ENCODE measurements at places on chromosomes 7 and 10.
A peak's percentile ranks its signal among the peaks of the same experiment; 100 is the strongest.

GRCh38 chr10:130181858-130182257 is 45.7 kb downstream of the GLRX3 start:
- no peak for DNase-seq

GRCh38 chr7:50856231-50856630 is 73.5 kb upstream of the GRB10 start:
- no peak for DNase-seq

- no peak for DNase-seq
These were observed 90.1 kb downstream of the INHBA start for GRCh38 chr7:41612798-41613197.

DNA sequence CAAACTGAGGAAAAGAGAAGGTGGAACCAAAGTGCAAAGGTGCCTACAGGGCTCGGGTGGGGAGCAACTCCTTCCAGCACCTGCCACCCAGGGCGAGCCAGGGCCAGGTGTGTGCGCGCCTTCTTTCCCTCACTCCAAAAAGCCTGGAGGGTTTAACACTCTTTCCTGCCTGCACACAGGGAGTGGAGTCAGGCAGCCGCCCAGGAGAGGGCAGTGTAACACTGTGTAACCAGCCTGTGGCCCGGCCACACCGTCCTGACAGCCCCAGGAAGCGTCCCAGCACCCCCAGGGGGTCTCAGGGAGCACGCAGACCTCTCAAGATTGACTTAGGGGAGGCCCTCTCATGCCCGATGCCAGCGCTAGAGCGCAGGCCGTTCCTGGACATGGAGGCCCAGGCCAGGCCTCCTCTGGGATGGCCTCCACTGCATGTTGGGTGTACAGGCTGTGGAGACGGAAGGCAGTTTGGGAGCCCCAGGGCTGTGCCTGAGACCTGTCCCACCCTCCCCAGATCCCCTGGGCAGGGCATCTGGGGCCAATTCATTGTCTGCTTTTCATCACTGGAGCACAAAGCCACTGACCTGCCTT is 13.4 kb downstream of the BRI3 start:
- peak; percentile 9 for DNase-seq

DNA sequence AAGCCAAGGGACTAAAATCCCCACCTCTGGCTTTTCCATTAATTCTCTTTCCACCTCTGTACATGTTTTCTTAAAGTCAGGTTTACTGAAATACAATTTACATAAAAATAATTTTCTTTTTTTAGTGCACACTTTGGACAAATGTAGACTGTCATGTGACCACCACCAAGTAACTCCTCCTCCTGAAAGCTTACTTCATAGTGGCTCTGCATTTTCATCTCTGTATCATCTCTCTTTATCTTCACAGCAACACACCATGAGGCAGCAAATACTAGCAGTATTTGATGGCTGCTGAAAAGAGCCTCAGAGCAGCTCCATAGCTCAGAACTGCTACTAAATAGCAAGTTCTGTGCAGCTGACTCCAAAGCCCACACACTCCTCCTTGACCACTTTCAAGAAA is 17.3 kb downstream of the WDFY4 start:
- no peak for DNase-seq

DNA sequence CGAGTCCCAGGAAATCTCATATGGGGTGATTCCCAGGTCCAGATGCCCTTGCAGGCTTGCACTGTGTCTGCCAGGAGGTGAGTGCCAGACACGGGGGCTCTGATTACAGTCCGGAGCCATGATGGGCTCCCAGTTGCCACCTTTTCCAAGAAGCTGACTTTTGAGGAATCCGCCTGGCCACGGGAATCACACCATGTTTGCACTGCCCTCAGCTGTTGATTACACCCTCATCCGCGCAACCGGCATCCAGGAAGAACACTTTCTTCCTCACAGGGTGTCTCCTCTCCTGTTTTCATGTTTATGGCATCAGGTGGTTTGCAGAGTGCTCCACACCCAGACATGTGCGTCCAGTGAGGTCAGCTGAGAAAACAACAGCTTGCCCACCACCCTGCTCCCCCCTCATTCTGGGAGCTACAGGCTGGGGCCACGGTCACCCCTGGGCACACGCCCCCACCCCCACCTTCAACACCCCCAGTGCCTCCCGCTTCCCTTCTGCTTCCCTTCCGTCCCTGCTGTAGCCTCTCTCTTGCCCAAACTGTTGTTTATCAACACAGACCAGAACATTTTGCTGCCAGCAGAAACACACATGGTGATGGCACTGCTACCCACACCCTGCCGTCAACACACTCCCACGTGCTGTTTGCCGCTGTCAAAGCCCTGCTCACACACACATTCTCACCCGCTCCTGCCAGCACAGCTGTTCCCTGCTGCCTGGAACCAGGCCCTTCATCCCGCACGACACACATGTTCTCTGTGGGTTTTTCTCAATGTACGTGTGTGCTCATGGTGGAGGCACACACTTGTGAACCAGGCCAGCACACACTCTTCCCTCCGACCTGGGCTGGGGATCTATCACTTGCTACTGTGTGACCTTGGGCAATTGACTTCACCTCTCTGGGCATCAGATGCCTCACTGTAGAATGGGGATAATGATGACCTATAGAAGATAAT is 35.8 kb downstream of the DDIT4 start:
- no peak for DNase-seq

GRCh38 chr7:69047151-69047754 is 551.0 kb upstream of the AUTS2 start:
- DNase-seq = no peak

DNA sequence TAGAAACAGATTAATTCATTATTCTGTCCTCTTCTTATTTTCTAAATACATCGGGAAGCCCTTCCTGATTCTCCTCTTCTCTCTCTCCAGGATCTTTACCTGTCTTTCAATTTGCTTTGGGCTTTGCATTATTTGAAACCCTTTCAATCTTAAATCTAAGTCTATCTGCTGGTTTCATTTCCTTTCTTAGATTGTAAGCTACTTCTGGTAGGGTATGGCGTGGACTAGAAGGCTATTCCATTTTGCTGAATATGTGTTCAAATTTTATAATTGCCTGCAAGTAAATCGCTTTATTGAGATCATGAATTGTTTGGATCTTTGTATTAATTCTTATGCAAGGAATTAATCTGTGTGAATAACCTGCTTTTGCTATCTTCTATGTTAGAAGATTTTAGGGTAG is 11.1 kb downstream of the STAM start:
- no peak for DNase-seq

- no peak for DNase-seq
These were observed 12.7 kb downstream of the STEAP2 start for GRCh38 chr7:90224195-90224594.

- DNase-seq = no peak
These were observed 2.0 kb upstream of the CTBP2 start for GRCh38 chr10:125162120-125162931.

DNA sequence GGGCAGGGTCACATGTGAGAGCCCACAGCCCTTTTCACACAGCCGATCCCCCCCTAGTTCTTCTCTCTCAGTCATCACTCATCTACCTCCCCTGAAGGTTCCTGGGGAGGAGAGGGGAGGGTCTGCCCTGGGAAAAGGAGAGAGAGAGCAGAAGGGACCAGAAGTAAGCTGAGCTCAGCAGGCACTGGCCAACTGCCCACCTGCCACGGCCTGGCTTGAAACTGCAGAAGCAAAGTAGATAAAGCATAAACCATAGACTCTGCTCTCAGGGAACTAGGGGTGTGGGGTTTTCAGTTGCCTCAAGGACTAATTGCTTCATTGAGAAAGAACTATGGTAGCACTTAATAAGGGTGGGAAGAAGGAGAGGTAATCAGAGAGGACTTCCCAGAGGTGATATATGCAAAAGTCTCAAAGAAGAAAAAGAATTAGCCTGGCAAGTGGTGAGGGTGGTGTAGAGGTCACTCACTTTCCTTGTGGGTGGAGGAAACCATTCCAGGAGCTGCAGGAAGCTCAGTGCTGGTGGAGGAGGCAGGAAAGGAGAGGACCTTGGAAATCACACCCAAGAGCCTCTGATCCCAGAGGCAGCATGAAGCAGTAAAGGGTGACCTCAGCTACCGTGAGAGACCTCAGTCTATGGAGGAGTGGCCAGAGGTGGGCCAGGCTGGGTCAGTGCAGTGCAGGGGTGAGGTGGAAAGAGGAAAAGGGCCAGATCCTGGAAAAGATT is 17.2 kb downstream of the PILRA start:
- no peak for DNase-seq

DNA sequence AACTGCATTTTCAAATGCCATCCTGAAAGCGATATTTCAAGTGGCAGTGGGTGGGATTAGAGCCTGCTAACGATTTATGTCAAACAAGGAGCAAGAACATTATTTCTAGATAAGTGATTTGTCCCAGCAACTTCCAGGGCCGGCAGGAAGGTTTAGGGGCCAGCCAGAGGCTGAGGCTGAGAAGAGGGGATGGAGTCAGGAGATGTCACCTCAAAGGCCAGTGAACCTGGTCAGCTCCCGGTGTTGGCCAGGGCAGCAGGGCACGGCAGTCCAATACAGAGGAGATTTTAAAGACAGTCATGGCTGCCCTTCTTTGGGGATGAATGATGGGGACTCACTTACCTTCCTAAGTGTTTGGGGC is 105.7 kb upstream of the PPIF start:
- no peak for DNase-seq

- DNase-seq = no peak
These were observed 143.0 kb downstream of the KIAA1217 start for GRCh38 chr10:24351961-24352360.

DNA sequence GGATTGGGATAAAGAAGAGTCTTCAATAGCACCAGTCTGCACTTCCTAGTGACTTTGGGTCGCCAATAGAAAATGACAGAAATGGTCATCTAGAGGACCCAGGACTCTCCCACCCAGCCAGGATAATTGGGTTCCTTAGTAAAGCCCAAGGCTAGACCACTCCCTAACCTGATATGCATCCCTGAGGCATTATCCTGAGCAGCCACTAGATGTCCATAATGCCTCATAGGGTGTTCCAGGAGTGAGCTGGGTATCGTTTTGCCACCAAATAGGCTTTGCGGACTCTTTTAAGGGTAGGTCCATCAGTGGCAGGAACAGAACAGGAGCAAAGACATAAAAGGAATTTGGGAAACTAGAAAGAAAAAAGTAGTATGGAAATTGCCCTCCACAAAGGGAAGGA is 4.5 kb upstream of the LRRC4 start:
- no peak for DNase-seq

DNA sequence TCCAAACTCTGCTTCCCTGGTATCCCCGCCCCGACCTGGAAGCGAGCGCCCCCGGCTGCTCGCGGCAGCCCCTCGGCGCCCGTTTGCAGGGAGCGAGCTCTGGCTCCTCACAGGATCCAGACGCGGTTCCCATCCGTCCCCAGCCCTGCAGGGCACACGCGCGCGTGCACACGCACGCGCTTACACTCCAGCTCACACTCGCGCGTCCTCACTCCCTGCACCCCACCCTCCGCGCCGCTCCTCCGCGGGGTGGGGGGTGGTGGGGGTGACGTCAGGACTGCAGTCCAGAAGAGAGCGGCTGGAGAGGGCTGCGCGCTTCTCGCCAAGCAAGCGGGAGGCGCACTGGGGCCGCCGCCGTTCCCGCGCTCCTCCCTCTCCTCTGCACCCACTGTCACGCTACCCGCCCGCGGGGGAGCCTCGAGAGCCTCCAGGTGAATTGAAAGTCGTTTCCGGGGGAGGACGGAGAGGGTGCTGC is 255.6 kb downstream of the OTUD1 start:
- DNase-seq = no peak

DNA sequence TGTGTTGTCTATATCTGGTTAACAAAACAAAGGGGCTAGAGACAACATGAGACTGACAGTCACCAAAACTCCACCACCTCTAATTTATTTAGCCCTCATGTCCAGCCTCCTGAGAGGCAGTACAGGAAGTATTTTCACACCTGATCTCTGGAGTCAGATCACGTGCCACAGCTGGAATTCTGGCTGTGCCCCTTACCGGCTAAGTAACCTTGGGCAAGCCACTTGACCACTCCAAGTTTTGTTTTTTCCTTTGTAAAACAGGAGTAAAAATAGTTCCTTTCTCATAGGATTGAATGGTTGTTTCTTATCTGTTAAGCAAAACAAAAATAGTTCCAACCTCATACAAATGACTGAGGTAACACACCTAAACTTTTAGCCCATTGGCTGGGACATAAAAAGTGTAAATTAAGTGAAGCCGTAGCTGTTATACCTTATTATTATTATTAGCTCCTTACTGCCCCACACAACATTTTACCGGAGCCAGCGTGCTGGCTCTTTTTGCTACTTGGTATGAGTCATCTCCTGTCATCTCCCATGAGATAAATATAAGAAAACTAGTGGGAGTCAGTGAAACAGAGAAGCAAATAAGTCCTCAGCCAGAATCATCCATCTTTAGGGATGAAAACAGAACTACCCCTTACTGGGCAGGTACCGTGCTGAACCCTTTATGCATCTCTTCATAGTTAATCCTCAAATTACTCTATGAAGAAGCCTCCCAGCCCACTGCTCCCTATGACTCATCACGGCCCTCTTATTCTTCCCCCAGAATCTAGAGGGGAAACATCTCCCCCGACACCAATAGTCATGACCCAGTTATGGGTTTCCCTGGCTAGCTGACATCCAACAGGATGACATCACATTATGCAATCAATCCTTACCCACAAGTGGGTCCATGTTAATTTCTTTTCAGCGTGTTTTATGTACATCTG is 44.9 kb downstream of the PPP1R3C start:
- no peak for DNase-seq

- no peak for DNase-seq
These were observed 104.9 kb downstream of the CDK14 start for GRCh38 chr7:90701021-90701420.

- no peak for DNase-seq
These were observed 14.5 kb downstream of the PPP1R9A start for GRCh38 chr7:94921911-94922310.

DNA sequence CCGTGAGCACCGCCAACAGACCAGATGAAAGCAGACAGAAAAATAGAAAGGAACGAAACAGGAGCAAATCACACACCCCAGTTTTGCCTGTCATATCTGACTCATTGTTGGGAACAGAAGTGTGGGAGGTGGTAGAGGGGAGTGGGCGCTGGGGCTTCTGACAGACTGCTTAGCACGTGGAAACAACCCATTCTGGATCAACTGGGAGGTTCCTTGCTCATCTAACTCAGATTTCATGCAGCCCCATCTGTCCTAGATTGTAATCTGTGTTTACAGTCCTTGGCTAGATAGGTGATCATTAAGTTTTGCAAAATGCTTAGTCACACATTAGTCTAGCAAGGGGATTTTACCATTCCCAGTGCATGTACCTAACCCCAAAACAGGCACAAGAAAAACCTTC is 154.1 kb downstream of the NRP1 start:
- no peak for DNase-seq

DNA sequence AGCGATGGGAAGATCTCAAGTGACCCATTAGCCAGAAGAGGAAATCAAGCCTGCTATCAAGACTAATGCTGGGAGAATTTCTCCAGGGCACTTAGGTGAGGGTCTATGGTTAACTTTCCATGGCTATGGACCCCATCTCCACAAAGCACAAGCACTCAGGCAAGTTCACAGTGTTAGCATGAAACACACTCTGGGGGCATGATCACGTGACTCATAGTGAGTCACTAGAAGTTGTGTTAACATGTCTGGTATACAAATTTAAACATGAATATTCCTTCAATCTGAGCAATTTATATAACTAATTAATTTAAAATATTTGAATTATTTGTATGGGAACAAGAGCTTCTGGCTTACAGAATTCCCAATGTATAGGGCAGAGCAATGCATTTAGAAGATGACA is 131.8 kb downstream of the FAM204A start:
- no peak for DNase-seq
